ENCODE measurements at places on chromosomes 2 and 18.

DNA sequence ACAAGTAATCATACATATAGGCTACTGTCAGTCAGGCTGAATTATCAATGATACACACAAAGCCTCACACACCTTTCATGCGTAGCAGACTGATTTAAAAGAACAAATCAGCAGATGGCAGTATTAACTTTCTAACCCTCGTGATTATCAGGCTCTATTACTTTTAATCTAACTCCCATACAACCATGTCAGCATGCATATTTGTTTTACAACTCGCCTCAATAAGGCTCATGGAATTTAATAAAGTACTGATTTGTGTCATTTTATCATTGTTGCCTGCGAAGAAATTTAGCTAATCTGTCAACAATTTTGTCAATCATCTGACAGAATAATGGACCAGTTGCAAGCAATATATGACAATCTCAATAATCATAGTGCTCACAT, 82.8 kb downstream of the SLC25A12 start:
- no peak for DNase-seq

DNA sequence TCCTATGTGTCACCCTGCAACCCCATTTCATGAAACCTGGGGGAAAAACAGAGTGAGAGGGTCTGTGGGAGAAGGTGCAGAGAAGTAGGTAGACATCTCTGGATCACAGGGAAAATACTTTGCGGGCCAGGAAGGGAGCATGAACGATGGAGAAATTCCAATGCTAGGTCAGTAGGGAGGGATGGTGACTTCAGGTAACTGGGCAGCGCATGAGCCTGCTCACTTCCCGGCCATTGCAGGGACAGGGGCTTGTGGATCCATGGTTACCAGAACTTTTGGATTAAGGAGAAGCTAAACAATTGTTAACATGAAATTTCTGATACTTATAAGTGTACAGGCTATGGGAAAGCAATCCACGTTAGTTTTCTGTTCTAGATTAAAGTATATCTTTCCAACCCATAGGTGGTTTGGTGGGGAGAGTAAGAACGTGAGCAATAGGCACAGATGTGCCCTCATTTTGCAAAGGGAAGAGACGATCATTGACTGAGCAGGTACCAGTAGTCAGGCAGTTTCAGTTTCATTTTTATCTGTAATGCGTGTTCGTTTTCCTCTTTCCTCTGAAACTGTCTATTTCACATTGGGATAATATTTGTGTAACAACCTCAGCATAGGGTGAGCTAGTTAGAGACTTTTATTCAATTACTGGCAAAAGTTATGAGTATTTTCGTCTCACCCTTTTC, 65.0 kb downstream of the NYAP2 start:
- DNase-seq: no peak

- no peak for DNase-seq
These were observed 1122.8 kb upstream of the CELF4 start for GRCh38 chr18:38688416-38688815.

DNA sequence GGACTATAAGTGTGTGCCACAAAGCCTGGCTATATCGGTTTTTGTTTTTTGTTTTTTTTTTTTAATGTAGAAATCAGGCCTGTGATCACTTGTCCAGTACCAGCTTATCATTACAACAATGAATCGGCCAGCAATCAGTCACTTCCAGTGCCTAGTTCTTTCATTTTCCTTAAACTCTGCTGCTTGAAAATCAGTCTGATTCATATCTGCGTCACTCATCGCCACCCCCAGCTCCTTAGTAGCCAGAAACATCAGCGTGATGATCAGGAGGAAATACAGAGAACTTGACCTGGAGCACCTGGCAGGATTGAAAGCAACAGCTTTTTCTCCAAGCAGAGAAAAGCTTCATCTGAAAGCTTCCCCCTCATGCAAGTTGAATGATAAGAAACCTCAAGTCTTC, 75.4 kb downstream of the SPTBN1 start:
- DNase-seq: peak; percentile 93

GRCh38 chr2:8478471-8478793, 203.4 kb upstream of the ID2 start:
- DNase-seq: no peak
